ENCODE measurements at places on chromosomes 5 and 9. TPM values are rescaled to one million over a fixed set of nuclear protein-coding genes. Genes with fewer than 3 reads are reported as not detected.

ATG12 gene
- total RNA-seq: 36.5 TPM

CTNND2 gene
- 6.9 TPM for total RNA-seq

- DNase-seq: no peak
Measured at GRCh38 chr5:109900911-109901627, 211.3 kb downstream of the MAN2A1 start.

DNA sequence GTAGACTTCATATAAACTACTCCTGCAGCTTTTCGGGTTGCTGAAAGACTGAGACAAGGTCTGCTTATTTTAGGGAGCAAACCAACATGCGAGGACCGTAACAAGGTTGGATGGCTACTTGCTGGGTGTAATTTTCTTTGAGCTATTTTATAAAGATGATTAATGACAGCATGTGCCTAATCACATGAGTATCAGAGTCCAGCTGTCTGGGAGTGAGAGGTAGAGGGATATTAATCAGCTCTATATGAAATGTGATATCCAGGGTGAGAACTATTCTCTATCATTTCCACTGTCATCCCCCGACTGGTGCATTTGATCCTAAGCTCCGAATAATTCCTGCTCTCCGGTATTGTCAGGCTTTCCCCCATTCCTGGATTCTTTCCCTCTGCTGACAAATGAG, 193.8 kb upstream of the HMHB1 start:
- DNase-seq: no peak

DNA sequence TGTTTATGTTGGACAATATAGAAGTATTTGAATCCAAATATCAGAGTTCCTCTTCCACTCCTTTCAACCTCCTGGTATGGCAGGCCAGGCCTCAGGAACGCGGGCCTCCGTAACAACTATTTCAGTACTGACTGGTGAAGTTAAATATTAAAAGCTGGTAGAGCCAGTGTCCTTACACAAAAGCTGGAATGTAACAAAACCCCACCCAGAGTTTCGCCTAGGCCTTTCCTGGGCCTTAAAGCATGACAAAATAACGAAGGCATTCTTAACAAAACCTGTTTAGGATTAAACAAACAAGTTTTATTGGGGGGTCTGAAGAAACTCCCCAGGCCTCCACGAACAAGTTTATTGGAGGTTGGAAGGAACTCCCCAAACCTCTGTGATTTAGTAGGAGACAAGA, 61.6 kb upstream of the GNE start:
- peak; percentile 69 for DNase-seq

DNA sequence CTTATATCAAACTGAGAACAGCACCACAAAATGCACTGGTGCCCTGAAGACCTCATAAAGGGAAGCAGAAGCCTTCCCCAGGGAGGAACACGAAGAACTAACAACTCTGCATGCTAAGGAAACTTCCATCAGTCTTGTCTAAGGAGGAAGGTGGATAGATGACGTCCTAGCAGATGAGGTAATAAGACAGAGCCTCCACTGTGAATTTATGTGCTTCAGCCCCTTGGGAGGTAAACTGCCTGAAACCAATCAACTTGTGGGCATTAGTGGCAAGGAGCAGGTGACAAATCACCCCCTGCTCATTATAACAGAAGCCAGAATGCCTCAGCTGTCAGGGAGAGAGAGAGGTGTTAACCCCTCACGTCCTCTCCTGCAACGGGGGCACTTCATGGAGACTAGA, 48.9 kb upstream of the SPIN1 start:
- no peak for DNase-seq
